ENCODE measurements at places on chromosomes 12 and 14.

- no peak for DNase-seq
These were observed 7.6 kb downstream of the TSPAN9 start for GRCh38 chr12:3084742-3085141.

DNA sequence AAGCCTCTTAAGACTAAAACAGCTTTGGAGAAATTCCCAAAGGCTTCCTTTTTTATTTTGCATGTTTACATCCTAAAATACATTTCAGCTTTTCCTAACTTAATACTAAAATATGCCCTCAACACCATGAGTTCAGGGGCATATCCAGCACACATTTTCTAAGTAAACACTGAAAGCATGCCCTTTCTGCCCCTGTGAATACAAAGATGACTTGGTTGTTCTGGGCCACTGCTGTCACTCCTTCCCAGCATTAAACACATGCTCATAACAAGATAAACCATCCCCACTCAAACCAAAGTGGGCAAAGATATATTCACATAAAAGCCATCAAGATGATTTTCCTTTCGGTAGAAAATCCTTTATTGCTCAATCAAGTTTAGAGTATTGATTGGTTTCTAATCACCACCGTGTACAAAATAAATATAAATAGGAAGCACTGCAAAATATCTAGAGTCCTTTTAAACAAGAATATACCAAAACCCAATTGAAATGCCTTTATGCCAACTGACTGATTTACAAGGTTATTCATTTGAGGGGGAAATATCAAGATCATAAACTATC is 1.9 kb downstream of the CCNB1IP1 start:
- DNase-seq: no peak

DNA sequence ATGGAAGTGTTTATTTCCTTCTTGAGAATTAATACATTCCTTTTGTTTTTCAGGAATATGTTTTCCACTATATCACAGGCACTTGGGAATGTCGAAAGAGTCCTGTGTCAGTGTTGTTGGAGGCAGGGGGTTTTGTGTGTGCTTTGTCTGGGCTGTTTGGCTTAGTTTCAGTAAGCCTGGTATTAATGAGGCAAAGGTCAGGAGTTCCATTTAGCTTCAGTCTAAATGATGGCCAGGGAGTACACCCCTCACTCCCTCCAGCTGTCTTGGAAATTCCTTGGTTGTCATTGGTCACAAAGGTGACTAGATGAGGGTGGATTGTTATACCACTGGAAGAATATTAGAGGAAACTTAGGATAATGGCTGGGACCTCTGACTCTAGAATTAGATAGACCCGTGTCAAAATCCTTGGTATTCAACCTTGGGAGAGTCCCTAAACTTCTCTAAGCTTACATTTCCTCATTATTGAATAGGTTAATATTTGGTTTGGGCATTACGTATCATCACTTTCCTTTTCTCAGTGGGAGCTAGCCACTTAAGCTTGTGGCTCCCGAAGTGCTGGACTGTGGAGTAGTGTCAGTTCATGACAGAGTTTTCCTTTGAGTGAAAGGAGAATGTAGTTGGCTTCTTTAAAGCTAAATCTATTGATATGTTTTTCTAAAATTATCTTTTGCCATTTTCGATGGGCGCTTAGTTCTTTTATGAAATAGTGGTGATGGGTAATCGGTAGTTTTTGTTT is 5.2 kb downstream of the FRS2 start:
- DNase-seq: no peak

DNA sequence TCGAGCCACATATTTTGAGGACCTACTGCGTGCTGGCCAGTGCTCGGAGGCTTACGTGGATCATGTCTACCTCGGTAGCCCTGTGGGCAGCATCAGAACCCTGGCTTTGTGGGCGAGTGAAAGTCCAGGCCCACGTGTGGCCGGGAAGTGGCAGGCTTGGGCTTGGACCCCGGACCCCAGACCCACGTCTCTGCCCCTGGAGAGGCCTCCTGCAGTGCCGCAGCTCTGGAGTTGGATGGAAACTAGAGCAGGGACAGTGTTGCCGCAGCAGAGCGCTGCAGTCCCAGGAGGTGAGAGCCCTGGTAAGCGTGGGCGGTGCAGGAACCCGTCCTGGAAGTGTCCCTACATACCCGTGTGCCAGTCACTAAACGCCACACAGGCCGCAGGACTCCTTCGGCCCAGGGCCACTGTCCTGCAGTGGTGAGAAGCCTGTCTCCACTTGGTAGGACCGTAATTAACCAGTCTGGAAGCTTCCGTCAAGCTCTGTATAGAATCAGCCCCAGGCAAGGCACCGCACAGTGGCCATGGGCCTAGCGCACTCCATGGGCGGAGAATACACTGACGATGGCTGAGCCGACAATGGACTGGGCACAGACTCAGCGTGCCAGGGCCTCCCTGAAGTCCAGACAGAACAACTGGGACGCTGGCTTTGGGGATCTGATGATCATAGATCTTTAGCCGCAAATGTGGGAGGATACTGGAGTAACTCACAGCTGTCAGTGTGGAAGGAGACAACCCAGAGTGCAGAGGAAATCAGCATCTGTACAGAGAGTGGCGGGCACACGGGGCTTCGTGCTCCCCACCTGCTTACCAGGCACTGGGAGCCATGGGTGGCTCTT is 219.5 kb downstream of the KIF26A start:
- no peak for DNase-seq

- no peak for DNase-seq
These were observed 57.8 kb downstream of the LIN52 start for GRCh38 chr14:74142523-74142922.

GRCh38 chr14:34583525-34583924 is 44.0 kb upstream of the EAPP start:
- no peak for DNase-seq

DNA sequence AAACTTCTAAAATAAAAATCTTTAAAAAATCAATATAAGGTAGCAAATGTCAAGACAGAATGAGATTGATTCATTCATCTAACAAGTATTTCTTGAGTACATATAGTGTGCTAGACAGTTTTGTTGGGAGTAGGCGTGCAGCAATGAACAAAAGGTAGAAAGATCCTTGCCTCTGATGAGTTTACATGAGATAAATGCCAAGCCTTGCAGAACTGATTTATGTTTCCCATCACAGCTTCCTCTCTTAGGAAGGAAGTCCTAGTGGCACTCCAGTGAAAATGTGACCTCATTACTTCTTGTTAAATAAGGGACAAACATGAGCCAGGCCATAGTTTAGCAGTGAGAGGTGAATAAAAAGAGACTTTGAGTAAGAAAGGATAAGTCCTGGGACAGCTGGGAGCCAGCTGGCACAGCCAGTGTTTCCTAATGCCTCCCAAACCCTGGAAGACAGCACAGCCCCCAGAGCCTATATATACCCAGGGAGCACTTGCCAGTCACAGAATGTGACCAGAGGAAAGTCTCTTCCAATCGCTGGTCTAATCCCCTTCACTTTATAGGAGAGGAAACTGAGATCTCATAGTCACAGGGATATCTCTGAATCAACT is 4.7 kb upstream of the COCH start:
- DNase-seq: no peak

Data from activated CD4-positive, CD25-positive, alpha-beta regulatory T cell treated with anti-CD3 and anti-CD28 coated beads, Interleukin-2, amount 50 U/mL, for 72 hours (primary cell).